ENCODE measurements at places on chromosomes 2 and 18.
A peak's percentile ranks its signal among the peaks of the same experiment; 100 is the strongest.

GRCh38 chr2:135225781-135226180 lies 173.7 kb downstream of the RAB3GAP1 start:
- DNase-seq, result no peak

DNA sequence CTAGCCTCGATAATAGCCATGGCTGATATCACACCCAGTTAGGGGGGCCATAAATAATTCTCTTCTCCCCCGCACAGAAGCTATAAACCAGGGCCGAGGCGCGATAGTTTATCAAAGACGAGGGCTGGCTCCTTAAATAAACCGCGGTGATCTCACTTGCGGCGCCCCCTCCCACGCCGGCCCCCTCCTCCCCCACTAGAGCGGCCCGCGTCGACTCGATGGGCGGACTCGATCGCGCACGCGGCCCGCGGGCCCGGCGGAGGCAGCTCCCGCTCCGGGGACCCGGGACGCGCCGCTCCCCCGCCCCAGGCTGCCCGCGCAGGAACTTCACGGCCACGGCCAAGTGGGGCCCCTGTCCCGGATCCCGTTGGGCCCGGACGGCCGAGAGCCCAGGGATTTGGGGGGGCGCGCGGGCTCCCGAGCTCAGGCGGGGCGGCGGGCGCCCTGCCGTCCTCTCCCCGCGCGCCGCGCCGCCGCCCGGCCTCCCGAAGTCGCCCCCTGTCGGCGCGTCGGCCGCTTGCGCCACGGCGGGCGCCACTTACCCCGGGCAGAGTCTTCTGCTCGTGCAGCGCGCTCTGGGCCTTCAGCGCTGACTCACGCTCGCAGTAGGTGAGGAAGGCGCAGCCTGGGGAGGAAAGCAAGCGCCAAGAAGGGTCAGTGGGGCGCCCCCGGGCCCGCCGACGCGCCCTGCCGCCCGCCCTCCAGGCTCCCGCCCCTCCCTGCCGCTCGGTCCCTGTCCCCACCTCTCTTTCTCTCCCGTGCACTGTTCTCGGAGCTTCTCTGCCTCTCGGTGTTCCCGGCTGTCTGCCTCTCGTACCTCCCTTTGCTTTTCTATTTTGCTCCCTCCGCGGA lies 80.4 kb downstream of the CELF4 start:
- DNase-seq, result no peak

DNA sequence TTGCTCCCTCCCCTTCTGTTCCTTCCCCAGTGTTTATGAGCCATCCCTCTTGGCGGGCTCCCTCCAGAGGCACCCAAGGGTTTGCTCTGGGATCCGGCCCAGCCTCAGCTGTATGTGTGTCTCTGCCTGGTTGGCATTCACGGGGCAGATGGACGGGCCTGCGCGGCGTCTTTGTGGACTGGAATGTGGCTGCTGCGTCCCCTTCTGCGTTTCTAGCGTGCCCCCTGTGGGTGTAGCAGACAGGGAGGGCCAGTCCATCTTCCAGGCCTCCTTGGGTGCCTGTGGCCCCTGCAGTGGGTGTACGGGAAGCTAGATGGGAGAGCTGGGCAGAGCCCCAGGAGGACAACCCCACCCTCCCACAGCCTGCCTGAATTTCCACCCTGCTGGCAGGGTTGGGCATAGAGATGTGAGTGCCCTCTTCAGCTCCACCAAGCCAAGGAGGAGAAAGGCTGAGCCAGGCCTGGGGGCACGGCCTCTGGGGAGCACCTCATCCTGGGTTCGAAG lies 15.7 kb downstream of the GPC1 start:
- no peak for DNase-seq

DNA sequence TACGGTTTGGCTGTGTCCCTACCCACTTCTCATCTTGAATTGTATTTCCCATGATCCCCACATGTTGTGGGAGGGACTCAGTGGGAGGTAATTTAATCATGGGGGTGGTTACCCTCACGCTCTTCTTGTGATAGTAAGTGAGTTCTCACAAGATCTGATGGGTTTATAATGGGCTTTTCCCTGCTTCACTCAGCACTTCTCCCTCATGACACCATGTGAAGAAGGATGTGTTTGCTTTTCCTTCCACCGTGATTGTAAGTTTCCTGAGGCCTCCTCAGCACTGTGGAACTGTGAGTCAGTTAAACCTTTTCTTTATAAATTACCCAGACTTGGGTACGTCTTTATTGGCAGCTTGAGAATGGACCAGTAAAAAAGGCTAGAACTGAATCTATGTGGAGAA lies 750.0 kb upstream of the ID2 start:
- no peak for DNase-seq

- DNase-seq, result peak; percentile 45
Observed at GRCh38 chr2:1886405-1886992, 142.2 kb upstream of the PXDN start.

GRCh38 chr2:218889937-218890336 lies 9.3 kb downstream of the WNT10A start:
- no peak for DNase-seq

GRCh38 chr2:224284134-224284946 lies 117.6 kb downstream of the FAM124B start:
- DNase-seq, result no peak

- no peak for DNase-seq
Observed at GRCh38 chr2:196441527-196441926, 198.0 kb upstream of the CCDC150 start.

DNA sequence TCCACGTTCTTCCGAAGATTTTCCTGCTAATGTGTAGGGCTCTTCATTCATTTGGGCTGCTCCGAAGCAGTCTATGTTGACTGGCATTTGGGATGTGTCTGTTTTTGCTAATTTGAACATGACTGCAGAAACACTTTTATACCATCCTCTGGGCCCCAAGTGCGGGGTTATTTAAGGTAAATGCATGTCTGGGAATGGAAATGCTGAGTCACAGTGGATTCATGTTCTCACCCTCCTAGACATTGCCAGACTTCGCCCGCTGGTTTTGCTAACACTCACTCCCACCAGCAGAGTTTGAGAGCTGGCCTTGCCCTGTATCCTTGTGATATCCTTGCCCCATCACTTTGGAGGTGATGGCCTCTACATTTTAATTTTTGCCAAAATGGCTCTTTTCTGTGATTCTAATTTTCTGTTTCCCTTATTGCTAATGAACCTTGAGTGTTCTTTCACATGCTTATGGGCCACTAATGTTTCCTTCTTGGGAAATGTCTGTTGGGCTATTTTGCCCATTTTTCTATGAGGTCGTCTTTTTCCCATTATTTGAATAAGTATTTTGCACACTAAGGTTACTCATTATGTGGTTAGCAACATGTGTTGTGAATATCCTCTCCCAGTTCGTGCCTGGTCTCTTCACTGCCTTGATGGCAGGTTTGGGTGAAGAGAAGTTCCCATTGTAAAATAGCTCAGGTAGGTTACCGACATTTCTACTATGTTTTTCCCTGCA lies 204.1 kb downstream of the GLI2 start:
- no peak for DNase-seq

GRCh38 chr18:24917767-24918166 lies 434.2 kb downstream of the ZNF521 start:
- no peak for DNase-seq

DNA sequence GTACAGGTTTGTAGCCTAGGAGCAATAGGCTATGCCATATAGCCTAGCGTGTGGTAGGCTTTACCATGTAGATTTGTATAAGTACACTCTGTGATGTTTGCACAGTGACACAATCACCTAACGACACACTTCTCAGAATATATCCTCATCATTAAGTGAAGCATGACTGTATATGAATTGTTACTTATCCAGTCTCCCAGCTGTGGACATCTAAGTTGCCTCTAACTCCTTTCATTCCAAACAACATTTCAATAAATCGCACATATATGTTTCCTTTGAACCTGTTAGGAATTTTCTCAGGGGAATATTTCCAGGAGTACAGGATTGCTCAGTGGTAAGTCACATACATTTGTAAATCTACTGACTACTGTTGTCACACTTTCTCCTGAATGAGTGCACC lies 90.0 kb downstream of the ARHGAP15 start:
- no peak for DNase-seq

- DNase-seq, result peak; percentile 19
Observed at GRCh38 chr2:205763708-205764211, 81.5 kb downstream of the NRP2 start.

DNA sequence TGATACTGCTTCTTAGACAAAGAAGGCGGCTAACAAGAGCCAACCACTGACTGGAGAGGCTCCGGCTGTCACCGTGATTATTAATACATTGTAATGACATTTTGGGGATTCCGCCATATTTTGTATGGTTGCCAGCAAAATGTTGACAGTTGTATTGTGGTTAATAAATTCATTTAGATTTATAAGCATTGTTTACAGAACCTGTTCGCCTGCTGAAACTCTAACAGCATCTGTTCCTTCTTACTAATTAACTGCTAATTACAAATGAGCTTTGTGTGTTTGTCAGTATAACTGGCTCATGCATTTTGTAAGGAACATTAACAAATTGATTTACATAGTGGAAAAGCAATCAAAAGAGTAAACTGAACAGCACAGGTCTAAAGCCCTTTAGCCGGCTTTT lies 332.4 kb downstream of the GBX2 start:
- DNase-seq, result no peak

DNA sequence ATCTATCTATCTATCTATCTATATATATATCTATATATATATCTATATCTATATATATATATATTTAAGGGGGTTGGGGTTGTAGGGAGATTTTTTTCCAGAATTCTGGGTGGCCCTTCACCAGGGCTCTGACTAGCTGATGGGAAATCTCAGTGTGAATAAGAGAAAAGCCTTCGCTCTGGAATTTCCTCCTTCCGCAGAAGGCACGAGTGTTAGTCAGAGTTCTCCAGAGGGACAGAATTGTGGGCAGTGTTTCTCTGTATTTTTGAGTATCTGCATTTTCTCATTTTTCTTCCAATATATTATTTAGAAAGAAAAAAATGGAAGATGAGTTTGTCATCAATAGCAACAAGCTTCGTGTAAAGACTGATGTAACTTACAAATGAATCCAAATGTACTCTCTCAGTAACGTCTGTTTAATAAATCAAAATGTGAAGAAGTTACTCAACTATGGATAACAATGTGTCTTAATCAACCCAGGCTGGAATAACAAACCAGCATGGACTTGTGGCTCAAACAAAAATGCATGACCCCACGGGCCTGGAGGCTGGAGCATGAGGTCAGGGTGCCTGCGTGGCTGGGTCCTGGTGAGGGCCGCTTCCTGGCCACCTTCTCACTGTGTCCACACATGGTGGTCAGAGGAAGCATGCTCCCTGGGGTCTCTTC lies 10.6 kb upstream of the SNTG2 start:
- no peak for DNase-seq

GRCh38 chr18:54801374-54801773 lies 26.9 kb upstream of the RAB27B start:
- DNase-seq, result no peak

DNA sequence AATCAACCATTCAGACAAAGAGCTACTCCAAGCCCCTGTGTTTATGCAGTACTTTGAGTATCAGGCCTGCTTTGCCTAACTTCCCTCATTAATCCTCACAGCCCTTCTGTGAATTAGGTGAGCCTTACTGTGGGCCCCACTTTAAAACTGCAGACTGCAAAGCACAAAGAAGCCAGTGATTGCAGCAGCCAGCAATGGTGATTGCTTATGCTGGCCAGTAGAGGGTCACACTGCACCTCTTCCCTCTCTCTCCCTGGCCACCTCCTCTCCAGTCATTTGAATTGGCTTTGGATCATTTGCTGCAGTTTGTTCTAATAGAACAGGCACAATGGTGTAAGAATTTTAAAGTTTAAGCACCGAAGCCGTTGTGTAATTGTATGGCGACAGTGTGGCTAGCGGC lies 229.9 kb downstream of the AGPS start:
- no peak for DNase-seq

- no peak for DNase-seq
Observed at GRCh38 chr18:11842562-11842961, 8.7 kb upstream of the CHMP1B start.

DNA sequence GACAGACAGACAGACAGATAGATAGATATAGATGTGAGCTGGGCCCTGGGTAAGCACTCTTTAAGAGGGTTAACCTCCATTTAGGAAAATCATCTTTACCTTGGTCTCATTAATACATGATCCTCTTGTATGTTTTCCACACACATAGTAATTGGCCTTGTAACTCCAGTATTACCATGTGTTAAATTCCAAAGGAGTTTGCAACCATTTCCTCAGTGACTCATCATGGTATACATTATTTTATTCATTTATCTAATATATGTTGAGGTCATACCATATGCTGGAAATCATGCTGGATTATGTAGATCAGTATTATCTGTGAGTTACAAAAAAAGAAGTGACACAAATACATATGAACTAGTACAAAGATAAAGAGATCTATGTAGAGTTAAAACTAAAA lies 504.3 kb downstream of the DCC start:
- no peak for DNase-seq

DNA sequence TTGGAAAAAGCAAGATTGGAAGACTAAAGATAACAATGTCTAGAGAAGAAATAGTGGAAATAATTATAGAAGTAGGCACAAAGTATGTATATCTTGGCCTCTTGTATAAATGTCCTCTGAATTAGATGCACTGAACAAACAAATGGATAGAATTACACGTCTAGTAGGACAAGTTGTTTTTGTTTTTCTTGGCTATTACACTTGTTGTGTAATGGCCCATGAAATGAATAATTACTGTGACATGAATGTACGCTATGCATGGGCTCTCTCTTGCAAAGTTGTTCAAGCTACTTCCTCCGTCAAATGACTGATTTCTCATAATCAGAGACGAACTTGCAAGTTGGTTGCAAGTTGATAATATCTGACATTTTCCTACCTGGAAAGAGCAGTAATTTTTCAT lies 126.2 kb downstream of the PDE1A start:
- no peak for DNase-seq

GRCh38 chr2:43230351-43230885 lies 4.0 kb upstream of the ZFP36L2 start:
- DNase-seq, result no peak

- no peak for DNase-seq
Observed at GRCh38 chr2:96264086-96264485, 1.7 kb downstream of the TMEM127 start.

GRCh38 chr2:152458441-152458940 lies 123.5 kb downstream of the FMNL2 start:
- DNase-seq, result no peak

GRCh38 chr2:46692316-46692715 lies 213.0 kb downstream of the TMEM247 start:
- DNase-seq, result no peak

DNA sequence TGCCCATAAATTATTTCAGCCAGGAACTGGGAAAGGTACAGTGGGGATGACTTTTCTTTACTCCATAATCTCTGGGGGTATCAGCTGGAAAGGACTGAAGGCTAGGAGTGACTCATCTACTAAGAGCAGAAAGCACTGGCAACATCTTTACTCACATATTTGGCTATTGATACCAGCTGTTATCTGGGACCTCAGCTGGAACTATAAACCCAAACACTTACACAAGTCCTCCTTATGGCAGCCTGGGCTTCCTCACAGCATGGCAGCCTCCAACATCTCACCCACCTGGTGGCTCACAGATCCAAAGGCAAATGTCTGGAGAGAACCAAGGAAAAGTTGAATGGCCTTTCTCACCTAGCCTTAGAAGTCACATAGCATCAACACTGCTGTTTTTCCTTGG lies 379.0 kb upstream of the RND3 start:
- no peak for DNase-seq

GRCh38 chr2:23616630-23617029 lies 231.7 kb downstream of the KLHL29 start:
- DNase-seq, result no peak

Measured in HL-60 (cell line).